ENCODE measurements at places on chromosomes 12 and 14.

DNA sequence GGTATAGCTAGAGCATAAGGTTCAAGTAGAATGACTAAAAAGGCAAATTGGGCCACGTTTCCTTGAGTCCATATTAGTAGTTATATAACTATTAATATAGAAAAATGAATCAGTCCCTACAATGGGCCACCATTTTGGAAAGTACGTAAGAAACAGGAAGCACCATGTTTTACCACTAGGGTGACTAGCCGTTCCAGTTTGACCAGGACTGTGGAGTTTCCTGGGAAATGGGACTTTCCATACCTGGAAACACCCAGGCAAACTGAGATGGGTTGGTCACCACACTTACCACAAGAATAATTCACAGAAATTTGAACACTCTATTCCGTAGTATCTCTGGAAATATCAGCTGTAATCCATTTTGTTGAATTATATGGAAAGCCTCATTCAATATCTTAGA lies 2.1 kb upstream of the MAGOHB start:
- DNase-seq: no peak

DNA sequence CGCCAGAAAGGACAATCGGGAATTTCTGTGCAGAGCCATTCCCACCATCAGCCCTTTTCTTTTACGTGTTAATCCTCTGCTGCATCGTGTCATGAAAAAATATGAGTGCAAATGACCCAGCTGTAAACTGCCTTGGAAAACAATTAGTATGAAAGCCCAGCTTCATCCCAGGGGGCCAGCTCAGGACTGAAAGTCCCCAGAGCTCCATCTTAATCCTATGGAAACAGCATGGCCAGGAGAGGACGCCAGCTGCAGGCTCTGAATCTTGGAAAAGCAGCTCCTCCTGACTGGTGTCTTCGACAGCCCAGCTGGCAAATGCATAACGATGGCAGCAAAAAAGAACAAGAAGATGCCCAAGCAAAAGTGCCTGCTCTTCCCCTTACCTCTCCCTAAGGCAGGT lies 191.5 kb downstream of the NTF3 start:
- DNase-seq: no peak

DNA sequence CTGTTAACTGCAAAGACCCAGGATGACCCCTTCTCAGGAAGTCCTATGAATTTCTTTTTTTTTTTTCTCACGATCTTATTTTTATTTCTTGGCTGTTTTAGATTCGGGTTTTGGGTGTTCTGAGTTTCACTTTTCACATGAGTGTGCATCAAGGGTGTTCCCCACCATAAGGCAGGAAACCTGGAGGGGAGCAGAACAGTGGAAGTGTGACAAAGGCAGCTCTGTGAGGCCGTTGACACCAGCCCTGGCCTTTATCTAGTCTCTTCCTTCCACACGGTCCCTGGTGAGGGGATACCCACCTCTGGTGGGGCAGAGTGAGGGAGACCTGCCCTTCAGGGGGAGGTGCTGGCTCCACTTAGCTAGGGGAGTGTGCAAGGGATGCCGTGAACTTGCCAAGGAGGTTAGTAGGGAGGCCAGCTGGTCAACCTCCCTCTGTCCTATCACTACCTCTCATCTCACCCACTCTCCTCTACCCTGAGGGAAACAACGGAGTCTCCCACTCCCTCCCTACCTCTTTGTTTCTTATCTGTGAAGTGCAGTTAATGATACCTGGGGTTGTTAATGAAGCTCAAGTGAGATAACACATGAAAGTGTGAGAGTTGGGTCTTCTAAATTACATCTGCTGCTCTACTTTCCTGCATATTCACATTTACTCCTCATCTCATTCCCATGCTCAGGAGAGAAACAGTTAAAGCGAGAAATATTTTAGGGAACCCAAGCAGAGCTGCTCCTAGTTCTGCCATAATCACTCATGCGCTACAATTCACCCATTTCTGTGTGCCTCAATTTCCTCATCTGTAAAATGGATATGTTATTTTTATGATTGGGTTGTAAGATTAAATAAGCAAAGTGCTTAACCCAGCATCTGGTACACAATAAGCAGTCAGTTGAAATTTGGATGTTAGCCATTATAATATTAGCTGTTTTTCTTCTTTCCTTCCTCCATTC lies 4.4 kb upstream of the GALNT6 start:
- no peak for DNase-seq

DNA sequence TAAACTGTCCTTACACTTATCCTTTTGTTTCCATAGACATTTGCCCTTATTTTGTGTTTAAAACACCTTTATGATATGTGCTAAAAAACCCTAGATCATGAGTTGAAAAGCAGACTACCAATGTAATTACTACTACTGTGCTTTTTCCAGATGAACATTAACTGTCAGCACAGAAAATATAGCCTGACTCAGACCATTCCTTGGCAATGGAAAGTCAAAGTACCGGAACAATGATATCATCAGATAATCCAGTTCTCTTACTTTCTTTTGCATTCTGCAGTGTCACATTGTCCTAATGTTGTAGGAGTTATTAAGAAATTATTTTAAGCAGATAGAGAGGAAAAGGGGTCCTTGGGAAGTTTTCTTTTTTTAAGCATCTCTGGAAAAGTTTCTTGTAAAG lies 1189.0 kb upstream of the FLRT2 start:
- DNase-seq: no peak

All from T-cell (primary cell).